ENCODE measurements at places on chromosomes 16 and 17. TPM values are rescaled to one million over a fixed set of nuclear protein-coding genes. Genes with fewer than 3 reads are reported as not detected.

Gene NT5M
- total RNA-seq: 2.1 TPM

- no peak for DNase-seq
Observed at GRCh38 chr17:57295526-57296023, 39.3 kb downstream of the MSI2 start.

DNA sequence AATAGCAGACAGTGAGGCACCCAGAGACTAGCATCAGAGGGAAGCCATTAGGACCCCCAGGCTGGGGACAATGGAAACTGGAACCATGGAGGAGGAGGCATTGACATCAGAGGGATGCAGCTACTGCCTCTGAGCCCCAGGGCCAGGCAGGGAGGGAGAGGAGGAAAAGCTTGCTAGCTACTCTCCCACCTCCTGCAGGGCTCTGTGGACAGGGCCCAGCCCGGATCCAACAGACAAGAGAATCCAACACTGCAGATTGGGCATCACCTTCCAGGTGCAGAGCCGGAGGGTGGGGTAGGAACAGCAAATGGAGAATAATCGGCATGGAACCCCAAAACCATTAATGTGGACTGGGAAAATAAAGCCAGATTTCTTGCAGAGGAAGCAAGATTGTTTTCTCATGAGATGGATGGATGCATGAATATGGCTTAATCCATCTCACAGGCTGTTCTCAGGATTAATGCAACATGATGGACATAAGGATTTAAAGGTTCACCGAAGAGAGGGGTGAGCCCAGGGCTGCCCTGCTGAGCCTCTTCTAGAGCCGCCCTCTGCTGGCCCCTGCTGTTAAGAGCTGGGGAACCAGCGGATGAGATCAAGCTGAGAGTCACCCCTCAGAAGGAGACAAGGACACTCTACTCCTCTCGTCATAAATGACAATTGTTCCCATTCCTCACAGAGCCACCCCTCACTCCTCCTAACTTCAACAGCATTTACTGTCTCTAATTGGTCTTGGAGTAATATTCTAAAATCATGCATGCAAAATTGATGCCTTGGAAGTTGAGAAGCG is 48.8 kb downstream of the DNAH3 start:
- no peak for DNase-seq

- DNase-seq: no peak
Observed at GRCh38 chr16:78538919-78539318, 439.5 kb downstream of the WWOX start.

GRCh38 chr16:30808146-30808545 is 21.1 kb upstream of the ZNF629 start:
- DNase-seq: no peak

DNA sequence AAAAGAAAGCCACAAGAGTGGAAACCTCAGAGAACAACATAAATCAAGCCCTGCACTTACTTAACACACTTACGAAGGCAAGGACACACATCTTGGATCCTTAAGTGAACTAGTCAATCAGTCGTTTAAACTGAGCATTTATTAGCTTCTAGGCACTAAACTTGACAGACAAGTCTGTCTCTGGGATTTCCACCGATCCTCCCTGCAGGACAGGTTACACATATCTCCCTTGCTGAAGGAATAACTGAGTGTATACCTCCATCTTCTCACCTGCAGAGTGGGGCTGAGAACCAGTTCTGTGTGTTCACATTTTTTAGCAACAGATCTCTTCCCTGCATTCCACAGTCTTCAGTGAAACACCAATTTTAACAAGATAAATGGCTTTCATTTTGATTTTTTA is 8.9 kb downstream of the GP2 start:
- DNase-seq: no peak
